ENCODE measurements at places on chromosomes 7 and 10. TPM values are rescaled to one million over a fixed set of nuclear protein-coding genes. Genes with fewer than 3 reads are reported as not detected.

GRCh38 chr7:133364959-133365690 lies 112.2 kb downstream of the EXOC4 start:
- no peak for DNase-seq

DNA sequence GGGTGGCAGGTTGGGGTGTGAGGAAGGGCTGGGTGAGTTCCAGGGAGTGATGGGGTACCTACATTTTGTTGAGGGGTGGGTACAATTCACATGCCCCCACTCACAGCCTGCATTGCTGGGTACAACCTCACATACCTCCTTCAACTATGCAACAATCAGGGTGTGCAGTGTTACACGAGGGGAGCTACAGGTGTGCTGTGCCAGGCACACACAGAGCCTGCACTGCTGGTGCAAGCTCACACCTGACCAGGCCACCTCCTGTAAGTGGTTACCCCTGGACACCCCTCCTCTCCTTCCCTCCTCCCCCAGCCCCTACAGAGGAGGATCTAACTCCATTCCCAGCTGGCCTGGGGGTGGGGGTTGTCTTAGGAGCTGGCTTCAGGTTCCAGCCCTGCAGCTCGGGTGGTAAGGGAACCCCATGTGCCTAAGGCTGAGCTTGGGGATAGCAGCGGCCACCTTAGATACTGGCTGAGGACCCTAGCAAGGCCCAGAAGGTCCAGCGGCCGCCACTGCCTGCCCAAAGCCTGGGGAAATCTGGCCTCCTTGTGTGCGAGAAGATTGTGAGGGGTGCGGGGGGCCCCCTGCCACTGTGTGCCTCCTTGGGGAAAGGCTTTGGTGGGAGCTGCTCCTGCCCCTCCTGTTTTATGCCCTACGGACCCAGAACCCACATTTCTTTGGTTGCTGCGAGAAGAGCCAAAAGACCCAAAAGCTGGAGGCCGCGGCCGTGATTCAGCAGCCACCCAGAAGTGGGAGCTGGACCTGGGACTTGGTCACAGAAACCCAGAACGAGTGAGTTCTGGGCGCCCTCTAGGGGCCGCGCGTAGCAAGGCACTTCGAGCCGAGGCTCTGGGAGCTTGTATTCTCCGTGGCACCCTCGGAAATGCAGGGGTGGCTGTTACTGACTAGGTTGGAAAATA lies 10.8 kb downstream of the TLX1 start:
- peak; percentile 79 for DNase-seq

DNA sequence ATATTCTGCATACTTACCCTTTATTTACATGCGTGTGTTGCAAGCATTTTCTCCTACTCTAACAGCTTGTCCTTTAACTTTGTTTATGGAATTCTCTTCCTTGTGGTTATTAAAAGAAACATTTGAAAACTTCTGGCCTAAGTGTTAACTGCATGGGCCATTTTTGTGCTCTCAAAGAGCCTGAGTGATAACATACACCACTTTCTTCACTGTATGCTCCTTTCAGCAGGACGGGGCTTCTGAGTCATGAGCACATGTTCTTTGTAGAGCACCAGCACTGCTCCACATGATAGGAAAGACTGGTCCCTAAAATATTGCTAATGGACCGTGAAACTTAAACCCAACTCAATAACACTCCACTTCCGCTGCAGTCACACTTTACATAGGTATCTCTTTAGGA lies 1093.6 kb upstream of the GHITM start:
- DNase-seq, result no peak

- DNase-seq, result no peak
These were observed 955.6 kb downstream of the GATA3 start for GRCh38 chr10:9010093-9010492.

- peak; percentile 33 for DNase-seq
These were observed 15.1 kb upstream of the NME8 start for GRCh38 chr7:37833107-37833817.

GRCh38 chr10:114821293-114821914 lies at the start of gene FHIP2A:
Gene FHIP2A (plus strand): TSS chr10:114821780. CDS start chr10:114822079, 299 bp downstream.
- peak; percentile 85 for DNase-seq

DNA sequence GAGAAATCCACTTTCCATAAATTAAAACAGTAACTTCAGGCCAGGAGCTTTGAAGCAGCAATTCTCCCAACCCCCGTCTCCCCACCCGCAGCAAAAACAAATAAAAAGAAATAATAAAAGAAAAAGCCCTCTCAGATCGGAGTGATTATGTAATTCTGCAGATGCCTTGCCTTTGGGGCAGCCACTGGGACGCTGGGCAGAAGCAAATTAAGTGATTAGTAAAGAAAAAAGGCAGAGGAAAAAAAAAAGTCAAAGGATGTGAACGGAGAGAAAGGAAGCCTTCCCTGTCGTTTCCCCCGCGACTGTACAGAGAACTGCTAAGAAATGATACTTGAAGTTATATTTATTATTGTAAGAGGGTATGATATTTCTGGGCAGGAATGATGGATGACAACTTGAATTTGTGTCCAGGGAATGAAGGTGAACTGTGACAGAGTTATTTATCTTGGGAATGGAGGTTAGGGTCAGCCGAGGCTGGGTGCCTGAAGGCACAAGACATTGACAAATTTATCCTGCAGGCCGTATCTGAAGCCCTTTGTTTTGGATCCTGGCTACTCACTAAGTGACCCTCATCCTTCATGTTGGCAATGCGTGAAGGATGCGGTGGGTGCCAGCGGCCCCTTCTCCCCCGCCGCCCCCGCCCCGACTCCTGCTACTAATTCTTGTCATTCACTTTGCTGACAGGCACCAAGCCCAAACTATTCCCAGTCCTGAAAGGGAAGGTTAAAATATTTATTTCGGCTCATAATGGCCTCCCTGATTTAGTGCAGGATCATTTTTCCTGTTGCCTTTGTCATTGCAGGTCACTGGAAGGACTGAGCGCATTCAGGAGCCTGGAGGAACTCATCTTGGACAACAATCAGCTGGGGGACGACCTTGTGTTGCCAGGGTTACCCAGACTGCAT lies 604.0 kb downstream of the LRMDA start:
- DNase-seq, result no peak

The ABHD11 gene
- 12.3 TPM for total RNA-seq

DNA sequence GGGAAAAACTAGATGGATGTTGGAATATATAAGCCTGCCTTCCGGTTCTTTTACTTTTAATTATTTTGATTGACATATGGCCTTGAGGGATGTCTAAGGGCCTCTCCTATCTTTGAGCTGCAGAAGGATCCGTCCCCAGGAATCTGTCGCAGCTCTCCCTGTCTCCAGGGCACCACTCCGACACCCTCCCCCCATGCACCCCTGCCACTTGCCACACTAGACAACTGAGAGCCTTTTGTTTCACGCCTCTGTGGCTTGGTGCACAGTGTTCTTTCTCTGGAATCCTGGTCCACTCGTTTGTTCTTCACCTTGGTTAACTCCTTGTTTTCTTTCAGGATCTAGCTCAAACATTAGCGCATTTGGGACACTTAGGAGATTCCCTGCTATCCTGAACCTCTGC lies 124.1 kb upstream of the EFCAB10 start:
- no peak for DNase-seq

- DNase-seq, result no peak
These were observed 9.2 kb upstream of the GRB10 start for GRCh38 chr7:50791938-50792341.

GRCh38 chr7:16078076-16078952 lies 343.0 kb downstream of the CRPPA start:
- DNase-seq, result no peak

DNA sequence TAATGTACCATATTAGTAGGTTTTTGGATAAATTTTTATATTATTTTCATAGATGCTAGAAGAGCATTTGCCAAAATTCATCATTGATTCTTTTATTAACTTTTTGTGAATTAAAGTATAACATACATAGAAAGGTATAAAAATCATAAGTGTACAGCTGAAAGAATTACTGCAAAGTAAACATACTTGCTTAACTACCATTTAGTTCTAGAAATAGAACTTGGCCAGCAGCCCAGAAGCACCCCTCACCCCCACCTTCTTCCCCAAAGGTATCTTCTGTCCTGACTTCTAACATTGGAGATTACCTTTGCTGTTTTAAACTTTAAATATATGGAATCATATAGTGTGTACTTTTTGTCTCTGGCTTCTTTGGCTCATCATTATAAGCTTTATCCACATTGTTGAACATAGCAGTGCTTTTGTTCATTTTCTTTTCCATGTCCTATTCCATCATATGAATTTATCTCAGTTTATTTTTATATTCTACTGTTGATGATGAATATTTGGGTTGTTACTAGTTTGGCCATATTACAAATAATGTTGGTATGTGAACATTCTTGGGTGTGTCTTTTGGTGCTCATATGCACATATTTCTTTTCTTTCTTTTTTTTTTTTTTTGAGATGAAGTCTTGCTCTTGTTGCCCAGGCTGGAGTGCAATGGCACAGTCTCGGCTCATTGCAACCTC lies 142.8 kb downstream of the ADK start:
- no peak for DNase-seq

DNA sequence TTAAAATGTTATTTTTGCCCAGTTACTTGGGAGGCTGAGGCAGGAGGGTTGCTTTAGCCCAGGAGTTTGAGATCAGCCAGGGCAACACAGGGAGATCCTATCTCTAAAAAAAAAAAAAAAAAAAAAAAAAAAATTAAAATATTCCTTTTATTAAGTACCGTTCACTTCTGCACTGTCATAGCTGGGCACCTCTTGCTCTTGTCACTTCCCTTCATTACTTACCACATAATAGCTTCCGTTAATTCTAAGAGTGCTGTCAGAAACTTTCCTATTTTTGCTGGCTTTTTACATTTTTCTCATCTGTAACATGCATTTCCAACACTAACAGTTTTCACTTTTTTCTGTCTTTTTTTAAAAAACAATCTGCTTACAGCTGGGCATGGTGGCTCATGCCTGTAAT lies 132.9 kb downstream of the PIP4K2A start:
- DNase-seq, result no peak

DNA sequence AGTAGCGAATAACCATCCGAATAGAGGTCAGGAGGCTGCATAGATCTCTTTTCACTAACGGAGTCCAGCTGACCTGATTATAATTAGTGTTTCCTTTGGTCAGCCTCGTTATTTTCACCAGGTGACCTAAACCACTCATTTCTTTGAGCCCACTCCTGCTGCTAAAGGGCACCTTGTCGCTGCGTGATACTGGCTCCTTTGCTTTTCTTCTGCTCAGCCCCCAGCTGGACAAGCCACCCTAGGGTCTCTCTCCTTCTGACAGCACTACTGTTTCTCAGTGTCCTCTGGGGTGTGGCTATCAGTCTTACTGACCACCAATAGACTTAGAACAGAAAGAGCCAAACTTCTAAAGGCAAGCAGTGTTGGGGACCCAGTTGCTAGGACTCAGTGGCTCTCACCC lies 2.7 kb upstream of the IGFBP3 start:
- no peak for DNase-seq

The AFAP1L2 gene
- 1.9 TPM for total RNA-seq

The CCDC172 gene
- total RNA-seq, result not detected

The CADPS2 gene
- not detected for total RNA-seq

- no peak for DNase-seq
These were observed 104.7 kb downstream of the VWC2 start for GRCh38 chr7:49878089-49878488.

DNA sequence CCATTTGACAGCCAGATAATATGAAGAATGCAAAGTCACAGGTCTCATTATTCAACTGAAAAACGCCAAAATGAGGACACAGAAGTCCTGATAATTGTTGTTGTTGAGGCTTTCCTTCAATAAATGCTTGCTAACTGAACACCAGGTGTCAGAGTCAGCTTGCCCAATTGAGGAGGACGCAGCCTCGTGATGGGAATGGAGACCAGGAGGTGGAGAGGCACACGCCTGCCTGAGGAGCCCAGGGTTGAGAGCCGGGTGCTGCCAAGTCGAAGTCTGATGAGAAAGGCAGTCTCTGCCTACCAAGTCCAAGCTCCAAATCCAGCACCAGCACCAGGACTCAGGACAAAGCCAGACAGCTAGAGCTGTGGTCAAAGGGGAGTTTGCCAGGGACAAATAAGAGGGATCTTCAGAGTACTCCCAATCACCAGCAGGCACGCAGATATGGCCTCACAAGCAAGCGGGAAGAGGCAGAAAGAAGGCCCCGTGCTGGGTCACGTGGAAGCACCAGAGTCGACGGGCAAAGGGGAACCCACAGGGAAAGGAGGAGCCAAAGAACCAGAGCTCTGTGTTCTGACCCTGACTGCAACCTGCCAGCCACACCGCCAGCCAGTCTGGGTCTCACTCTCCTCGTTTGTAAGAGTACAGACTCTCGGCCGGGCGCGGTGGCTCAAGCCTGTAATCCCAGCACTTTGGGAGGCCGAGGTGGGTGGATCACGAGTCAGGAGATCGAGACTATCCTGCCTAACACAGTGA lies 47.6 kb downstream of the VOPP1 start:
- DNase-seq, result no peak

DNA sequence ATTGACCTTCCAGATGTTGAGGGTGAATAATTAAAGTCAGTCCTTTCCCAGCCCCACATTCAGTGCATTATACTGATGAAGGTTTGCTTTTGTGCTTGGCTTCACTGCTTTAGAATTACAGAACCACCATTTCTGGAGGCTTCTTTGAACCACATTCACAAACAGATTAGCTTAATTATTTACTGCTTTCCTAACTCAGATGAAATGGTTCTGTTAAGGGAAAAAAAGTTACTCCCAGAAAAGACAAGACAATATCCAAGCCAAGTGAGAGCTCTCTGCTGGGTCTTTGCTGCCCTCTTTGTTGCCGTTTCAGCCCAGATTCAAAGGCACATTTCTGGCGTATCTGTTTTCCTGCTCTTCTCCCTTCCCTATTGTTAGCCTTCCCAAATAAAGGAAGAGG lies 188.9 kb downstream of the AHR start:
- no peak for DNase-seq

DNA sequence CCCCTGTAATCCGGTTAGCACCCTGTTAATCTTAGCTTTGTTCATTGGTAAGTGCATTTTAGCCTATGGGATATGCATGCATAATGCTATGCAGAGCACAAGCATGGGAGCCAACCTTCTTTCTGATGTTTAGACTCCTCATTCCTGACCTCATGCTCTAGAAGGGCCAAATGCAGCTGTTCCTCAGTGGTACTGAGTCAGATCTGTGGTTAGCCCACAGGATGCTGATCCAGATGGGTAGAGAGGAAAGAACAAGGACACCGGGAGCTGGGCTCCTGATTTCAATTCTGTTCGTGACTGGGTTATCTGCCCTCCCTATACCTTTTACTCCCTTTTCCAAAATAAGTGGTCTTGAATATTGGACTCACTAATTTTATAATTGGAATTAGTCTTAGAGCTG lies 31.7 kb upstream of the C10orf90 start:
- no peak for DNase-seq

DNA sequence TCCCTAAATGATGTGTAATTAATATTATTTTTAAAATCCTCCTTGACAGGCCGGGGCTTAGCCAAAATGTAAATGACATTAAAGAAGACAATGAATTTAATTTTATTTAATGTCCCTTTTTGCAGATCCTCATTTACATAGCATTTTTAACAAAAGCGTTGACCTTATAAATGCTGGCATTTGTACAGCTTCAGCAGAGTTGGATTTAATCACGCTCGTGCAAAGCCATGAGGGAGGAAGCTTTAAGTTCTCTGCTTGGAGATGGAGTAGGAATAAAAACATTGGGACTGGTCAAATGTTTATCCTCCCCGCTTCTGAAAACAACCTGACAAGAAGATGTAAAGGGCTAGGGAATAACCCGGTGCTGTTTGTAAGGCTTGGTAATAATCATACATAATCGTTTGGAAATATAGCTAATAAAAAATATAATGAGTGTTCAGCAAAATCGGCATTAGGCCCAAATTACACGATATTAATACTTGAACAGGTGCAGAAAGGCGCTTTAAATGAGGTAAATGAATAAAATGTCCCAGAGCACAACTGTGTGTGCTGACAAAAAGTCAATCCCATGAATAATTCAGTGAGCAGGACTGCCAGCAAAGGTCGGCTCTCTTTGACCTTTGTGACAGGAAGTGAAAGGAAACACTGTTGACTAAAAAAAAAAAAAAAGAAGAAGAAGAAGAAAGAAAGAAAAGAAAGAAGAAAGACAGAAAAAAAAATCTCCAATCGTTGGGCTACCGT lies 11.5 kb downstream of the EBF3 start:
- no peak for DNase-seq
